NAMALWA (cell line): ENCODE measurements at places on chromosomes 16 and 17.

DNA sequence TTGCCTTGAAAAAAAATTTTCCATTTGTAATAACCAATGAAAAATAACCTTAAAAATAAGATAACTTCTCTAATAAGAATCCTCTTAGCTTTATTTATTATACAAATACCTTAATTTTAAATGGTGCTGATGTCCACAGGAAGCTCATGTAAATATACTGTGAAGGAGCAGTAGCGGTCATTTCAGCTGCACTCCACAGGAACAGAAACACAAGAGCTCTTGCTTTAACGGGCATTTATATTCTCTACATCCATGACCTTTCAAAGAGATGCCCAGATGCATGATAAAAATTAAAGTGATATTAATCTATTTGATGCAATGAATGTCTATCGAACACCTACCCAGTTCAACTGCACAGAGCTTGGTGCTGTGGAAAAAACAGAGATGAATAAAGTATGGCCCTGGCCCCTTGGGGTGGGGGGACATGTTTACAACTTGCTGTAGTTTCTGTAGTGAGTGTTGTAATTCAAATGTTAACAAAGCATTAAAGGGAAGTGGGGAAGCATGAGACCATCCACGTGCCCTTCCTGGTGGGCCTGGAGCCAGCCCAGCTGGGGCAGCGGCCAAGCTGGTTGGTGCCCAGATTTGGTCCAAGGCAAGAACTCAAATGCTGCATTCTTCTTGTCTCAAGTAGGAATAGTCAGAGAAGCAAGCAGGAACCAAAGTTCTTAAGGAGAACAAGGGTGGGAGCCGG is 47.9 kb downstream of the IQCK start:
- no peak for DNase-seq

DNA sequence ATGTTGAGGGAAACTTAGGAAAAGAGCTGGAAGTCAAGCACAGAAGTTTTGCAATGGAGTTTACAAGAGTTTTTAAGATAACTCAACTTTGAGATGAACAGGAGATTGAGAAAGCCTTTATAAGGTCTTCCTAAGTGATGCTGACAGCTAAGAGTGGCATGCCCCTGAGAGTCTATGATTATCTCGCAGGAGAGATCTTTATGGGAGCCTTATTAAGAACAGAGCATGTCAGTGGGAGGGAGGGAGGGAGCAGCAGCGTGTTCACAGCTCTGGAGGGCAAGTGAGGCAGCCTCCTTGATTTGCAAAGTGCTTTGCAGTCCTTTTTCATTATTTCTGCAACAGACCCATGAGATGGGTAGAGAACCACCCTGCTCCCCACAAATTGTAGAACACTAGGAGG is 30.7 kb downstream of the GNAO1 start:
- DNase-seq: no peak

DNA sequence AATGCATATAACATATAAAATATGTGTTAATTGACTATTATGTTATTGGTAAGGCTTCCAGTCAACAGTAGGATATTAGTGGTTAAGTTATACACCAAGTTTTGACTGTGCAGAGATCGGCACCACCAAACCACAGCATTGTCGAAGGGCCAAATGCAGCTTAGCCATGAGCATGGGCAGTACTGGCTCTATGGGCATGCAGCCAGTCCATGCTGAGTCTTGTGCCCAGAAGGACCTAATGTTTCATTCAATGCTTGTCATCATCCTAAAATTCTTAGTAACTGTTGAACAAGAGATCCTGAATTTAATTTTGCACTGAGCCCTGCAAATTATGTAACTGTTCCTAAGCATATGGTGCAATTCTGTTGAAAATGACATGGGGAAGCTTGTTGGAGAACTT is 233.4 kb upstream of the HS3ST3A1 start:
- no peak for DNase-seq

DNA sequence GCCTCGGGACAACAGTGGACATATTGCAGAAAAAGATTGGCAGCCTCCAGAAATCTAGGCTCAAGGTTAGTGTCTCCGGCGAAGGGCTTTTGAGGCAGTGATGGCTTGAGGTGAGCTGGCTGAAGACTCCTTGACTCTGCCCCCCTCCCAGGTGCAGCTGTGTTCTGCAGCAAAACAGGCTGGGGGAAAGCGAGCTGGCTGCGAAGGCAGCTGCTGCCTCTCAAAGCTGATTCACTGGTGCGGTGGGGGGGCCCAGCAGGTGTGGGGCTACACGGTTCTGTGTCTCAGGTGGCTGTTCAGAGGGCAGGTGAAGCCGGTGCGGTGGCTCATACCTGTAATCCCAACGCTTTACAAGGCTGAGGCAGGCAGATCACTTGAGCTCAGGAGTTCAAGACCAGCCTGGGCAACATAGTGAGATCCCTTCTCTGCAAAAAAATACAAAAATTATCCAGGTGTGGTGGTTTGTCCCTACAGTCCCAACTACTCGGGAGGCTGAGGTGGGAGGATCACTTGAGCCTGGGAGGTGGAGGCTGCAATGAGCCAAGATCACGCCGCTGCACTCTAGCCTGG is 22.9 kb downstream of the C16orf96 start:
- DNase-seq: no peak

DNA sequence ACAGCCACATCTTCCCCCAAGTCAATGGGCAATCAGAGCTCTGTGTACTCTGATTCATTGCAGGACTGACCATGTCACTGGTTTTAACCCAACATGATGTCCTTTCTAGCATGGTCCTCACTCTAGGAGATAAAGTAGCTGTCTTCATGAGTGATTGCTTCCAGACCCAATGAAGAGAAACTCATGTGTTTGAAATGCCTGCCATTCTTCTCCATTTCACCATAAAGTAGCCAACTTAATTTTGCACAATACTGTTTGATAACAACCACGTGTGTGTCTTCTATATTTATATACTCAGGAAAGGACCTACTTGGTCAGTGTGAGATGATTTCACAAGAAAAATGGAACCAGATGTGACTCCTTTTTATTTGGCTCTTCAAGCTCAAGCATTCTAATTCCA is 172.5 kb downstream of the AXIN2 start:
- no peak for DNase-seq

DNA sequence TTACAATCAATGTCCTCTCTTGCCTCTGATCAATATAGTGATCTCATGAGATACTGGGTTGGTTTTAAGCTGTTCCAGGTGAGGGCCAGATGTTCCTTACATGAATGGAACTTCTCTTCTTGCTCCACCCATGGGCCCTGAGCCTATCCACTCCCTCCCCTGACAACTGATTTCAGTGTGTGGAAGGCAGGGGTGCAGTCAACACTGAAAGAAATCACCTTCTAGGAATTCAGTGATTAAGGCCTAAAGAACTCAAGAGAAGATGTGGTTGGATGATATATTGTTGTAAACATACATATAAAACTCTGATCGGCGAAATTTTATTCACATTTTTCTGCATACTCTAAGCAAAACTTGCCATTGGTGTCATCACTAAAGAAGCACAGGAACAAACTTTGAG is 6.7 kb upstream of the GOSR2 start:
- DNase-seq: no peak

GRCh38 chr17:1785930-1786329 is 24.1 kb downstream of the SERPINF1 start:
- no peak for DNase-seq

GRCh38 chr17:55323518-55324295 is 58.9 kb downstream of the HLF start:
- DNase-seq: no peak

- no peak for DNase-seq
Observed at GRCh38 chr17:65785109-65785508, 223.7 kb upstream of the AXIN2 start.

DNA sequence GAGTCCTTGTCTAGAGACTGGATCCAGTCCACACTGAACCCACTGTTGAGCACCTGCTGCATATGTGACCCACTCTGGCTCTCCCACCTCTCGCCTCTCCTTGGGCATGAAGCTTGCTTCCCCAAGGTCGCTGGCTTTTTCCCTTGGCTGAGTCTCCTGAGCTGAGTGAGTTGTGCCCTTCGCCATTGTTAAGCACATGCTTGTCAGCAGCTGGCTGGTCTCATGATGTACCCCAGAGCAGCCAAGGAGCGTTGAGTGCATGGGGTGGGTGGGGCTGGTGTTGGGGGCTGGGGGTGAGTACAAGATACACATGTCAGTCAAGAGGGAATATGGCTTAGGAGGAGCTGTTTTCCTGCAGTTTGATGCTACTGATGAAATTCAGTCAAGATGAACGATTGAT is 165.6 kb downstream of the SNX29 start:
- DNase-seq: no peak

DNA sequence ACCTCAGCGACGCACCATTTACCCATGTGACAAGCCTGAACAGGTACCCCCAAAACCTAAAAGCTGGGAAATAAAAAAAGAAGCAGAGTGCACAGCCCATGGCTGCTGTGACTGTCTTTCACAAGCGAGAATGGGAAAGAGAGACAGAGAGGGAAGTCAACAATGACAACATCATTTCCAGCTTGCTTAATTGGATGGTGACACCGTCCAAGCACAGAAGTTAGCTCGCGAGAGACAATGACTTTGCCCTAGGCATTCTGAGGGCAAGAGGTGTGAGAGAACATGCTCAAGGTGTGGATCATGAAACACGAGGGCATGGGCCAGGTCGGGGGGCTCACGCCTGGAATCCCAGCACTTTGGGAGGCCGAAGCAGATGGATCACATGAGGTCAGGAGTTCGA is 19.3 kb upstream of the NSMCE1 start:
- no peak for DNase-seq

DNA sequence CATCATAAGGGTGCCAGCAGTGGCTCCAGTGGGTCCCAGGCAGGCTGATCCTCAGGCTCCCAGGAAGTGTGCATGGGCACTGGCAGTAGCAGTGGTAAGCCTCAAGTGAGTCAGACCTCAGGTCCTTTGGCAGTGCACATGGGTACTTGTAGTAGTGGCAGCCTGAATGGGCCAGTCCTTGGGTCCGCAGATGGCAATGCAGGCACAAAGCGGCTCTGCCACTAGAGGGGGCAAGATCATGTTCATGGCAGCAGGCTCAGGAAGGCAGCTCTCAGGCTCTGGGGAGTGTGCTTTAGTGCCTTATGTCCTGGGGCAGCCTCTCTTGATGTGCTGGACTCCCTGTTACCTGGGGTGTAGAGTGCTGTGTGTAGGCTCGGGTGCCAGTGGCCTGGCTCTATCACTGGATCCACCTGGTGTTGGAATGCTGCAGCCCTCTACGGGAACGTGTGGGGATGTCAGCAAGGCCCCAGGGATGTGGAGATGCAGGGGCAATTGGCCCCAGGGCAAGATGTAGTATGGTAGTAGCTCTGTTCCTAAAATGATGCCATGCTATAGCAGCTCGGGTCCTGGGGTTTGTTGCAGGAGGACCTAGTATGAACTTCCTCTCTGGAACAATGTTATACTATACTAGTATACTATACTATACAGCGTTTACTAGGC is 11.0 kb downstream of the ACSM3 start:
- DNase-seq: peak; percentile 80

GRCh38 chr17:11997147-11997971 is at the start of gene ZNF18:
Gene ZNF18, minus strand, starts transcription at chr17:11997475. Its CDS starts 4,646 bp downstream, at chr17:11992829.
- DNase-seq: peak; percentile 83

GRCh38 chr16:3510416-3510815 is 9.6 kb downstream of the CLUAP1 start:
- no peak for DNase-seq

- DNase-seq: no peak
Observed at GRCh38 chr17:66518108-66518507, 215.7 kb downstream of the PRKCA start.

GRCh38 chr17:44279666-44280391 is 11.9 kb upstream of the SLC4A1 start:
- DNase-seq: no peak

- DNase-seq: no peak
Observed at GRCh38 chr16:67384778-67385510, 8.4 kb downstream of the TPPP3 start.

DNA sequence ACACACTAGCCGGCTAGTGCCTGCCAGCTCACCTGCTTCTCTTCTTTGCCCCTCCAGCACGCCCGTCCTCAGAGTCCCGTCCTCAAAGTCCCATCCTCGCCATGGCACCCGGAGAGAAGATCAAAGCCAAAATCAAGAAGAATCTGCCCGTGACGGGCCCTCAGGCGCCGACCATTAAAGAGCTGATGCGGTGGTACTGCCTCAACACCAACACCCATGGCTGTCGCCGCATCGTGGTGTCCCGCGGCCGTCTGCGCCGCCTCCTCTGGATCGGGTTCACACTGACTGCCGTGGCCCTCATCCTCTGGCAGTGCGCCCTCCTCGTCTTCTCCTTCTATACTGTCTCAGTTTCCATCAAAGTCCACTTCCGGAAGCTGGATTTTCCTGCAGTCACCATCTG is 3.6 kb downstream of the SCNN1G start:
- DNase-seq: no peak

DNA sequence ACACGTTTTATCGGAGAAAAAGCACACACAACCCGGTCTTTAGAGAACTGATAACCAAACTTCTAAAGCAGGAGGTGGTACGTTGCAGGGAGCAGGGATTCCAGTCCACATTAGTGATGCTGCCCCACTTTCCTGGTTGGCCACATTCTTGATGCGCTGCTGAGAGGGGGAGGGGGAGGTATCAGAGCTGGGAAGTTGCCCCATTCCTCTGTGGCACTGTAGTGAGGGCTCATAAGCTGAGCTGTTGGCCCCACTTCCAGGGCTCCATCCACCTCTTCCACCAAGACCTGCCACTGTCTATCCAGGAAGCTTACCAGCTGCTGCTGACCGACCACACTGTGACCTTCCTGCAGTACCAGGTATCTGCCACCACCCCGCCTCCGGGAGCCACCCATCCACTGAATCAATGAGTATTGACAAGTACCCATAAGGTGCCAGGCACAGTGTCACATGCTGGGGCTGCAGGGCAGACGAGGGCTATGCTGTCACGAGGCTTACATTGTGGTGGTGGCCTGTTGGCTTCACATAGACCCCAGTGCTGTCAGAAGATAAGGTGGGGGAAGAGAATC is 1.1 kb downstream of the TSEN54 start:
- no peak for DNase-seq

DNA sequence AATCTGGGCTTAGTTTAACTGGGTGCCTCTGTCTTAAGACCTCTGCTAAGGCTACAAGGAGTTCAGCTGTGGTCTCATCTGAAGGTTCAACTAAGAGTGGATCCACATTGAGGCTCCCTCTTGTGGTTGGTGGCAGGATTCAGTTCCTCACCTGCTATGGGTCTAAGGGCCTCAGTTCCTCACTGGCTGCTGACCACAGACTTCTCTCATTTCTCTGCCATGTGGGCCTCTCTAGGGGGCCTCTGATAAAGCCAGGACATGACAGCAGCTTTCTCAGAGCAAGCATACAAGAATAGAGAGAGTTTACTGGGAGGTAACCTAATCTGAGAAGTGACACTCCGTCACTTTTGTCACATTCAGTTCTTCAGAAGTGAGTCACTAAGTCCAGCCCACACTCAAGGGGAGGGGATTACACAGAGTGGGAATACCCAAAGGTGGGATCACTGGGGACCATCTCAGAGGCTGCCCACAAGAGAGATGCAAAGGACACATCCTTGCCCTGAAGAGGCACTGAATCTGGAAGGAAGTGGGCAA is 19.2 kb upstream of the ABAT start:
- DNase-seq: peak; percentile 81

DNA sequence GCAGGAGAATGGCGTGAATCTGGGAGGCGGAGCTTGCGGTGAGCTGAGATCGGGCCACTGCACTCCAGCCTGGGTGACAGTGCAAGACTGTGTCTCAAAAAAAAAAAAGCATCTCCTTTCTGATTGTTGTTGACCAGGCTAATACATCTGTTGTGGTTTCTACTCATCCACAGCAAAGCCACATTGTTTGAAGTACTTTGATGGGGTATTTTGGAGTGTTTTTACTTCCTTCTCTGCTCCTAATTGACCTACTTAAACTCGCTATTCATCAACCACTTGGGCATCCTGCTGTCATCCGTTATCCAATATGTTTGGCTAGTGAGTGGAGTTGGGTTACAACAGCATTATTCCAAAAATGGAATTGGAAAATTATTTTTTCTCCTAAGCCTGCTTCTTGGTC is 3.5 kb upstream of the CDC27 start:
- DNase-seq: peak; percentile 55
